Central memory CD4-positive, alpha-beta T cell (primary cell): ENCODE measurements at places on chromosomes 6 and 20.

DNA sequence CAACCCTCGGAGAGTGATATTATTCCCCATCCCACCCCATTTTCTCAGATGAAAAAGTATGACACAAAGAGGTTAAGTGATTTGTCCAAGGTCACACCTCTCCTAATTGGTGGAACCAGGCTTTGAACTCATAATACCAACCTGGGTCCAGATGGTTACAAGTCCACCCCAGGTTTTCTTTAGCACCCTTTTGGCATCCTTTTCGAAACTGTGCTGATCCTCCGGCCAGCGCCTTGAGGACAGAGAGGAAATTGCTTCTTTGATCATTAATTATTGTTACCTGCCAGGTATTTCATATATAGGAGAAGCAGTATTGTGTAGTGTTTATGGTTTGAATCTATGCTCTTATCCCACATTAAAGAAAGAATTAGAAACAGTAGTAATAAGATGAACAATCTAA, 29.3 kb upstream of the PDYN start:
- DNase-seq: no peak

GRCh38 chr20:39504710-39505094, 542.6 kb downstream of the DHX35 start:
- DNase-seq: no peak

GRCh38 chr6:161244725-161245124, 29.1 kb downstream of the AGPAT4 start:
- DNase-seq: no peak

DNA sequence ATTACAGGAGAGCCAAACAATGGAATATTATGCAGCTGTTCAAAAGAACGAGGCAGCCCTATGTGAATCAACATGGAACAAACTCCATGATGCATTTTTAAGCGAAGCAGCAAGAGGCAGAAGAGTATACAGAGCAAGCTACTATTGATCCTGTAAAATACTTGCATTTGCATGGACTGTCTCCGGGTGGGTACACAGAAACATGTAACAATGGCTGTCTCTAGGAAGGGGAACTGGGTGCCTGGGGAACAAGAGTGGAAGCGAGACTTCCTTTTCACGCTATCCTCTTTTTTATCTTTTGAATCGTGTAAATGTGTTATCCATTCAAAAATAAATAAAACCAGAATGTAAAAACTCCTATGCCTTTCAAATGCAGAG, 93.3 kb upstream of the SIRPA start:
- no peak for DNase-seq

DNA sequence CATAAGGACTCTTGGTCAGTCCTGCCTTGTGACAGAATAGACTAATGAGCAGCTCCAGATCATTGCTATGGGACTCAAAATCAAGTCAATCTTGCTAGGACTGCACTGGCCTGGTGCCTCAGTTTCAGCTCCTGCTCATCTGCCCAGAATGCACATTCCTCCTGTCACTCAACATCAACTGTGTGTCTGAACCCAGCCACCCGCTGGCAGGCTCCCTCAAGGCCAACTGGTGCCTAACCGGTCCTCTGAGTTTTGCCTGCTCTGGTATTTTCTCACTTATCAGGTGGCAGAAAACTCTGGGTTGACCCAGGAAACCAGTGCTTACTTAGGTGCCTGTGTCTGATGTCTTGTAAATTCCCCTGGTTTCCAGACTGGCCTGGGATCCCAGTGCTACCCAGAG, 297.7 kb downstream of the DHX35 start:
- DNase-seq: no peak

DNA sequence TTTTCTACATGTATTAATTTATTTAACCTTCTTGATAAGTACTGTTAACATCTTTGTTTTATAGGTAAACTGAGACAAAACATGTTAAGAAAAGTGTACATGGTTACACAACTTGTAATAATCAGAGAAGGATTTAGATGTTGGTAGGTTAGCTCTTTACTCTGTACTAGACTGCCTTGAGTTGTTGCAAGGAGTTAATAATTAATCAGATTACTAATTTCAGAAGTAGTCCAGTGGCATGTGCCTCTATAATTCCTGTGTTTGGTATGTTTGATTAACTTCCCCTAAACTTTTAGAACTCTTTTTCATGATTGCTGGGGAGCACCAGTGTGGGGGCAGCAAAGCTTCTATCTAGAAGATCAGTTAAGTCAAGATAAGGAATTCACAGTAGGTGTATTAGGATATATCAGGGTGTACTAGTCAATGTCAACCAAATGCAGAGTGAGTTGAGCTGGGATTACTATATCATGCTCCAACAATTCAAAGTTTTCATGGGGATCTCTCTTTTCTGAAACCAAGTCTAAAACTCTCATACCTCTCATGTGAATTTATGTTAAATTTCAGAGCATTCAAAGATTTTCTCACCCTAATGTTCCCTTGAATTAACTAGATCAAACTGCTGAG, 129.7 kb upstream of the AHI1 start:
- DNase-seq: no peak

DNA sequence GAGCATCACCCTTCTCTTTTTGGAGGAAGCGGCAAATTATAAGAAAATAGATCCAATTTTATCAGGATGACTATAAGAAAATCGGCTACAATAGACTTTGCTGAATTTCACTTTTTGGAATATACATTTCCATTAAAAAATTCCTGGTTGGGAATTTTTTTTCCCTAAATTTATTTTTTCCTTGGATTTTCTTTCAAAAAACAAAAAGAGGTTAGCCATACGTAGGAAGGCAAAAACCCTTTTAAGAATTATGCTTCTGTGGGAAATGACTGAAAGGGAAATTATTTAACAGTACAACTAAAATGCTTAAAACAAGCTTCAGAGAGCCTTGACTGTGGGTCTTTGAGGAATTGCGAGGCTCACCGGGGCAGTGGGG, 86.9 kb downstream of the SLC22A23 start:
- DNase-seq: no peak

- DNase-seq: no peak
Measured at GRCh38 chr6:108626777-108627176, 66.1 kb downstream of the FOXO3 start.
